ENCODE measurements at places on chromosomes 7 and 10. TPM values are rescaled to one million over a fixed set of nuclear protein-coding genes. Genes with fewer than 3 reads are reported as not detected.
A peak's percentile ranks its signal among the peaks of the same experiment; 100 is the strongest.

- peaks cover 5% of the 10 kb centered on the region for H3K4me1 ChIP-seq
- no peak for DNase-seq
- H3K36me3 ChIP-seq, result no peaks in the 10 kb centered on the region
- H3K27ac ChIP-seq, result no peak overlapping the region
Measured at GRCh38 chr7:148286150-148286549, 304.4 kb upstream of the C7orf33 start.

- DNase-seq, result no peak
- H3K27ac ChIP-seq, result no peak overlapping the region
- H3K4me1 ChIP-seq, result peaks cover 28% of the 10 kb centered on the region
- peak overlapping the region; percentile 79 for H3K4me3 ChIP-seq
Measured at GRCh38 chr7:517774-518629, 1.6 kb downstream of the PDGFA start.

GRCh38 chr7:95180-95862 lies 97.0 kb upstream of the FAM20C start:
- no peaks in the 10 kb centered on the region for H3K36me3 ChIP-seq
- no peak overlapping the region for H3K27ac ChIP-seq
- no peak overlapping the region for H3K4me3 ChIP-seq
- H3K4me1 ChIP-seq, result no peaks in the 10 kb centered on the region

DNA sequence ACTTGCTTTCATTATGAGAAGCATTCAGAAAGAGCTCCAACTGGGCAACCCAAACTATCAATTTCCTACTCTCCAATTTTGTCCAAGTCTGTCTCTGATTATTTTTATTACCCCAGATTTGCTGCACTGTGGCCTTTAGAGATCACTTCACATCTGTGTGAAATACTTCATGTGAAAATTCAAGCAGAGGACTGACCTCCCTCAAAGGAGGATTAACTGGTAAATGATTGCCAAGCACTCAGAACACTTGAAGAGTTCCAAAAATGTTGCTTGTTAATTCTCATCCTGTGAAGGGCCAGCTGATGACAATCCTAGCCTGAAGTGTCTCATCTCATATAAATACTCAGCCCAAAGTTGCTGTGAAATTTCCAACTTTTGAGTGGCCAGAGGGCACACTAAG lies 182.8 kb upstream of the DGKB start:
- no peaks in the 10 kb centered on the region for H3K27me3 ChIP-seq
- H3K4me3 ChIP-seq, result no peak overlapping the region
- no peak for DNase-seq
- H3K27ac ChIP-seq, result no peak overlapping the region

DNA sequence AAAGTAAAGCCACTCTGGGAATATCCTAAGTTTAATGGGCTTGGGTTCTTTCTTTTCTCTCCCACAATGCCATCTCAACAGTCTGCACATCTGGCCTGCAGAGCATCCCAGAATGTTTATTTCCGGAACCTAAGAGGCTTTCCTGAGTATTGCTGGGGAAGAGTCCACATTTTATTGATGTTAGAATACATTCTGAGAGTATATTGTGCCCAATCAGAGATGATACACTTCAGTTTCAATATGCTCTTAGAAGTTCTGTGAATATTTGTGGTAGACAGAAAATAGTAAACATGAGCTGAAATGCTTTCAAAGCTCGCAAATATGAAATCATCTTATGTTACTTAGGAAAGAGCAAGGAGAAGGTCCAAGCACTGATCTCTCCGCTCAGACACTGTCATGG lies 200.6 kb downstream of the TWIST1 start:
- no peak overlapping the region for H3K27ac ChIP-seq
- H3K27me3 ChIP-seq, result no peaks in the 10 kb centered on the region
- H3K36me3 ChIP-seq, result no peaks in the 10 kb centered on the region
- H3K4me1 ChIP-seq, result no peaks in the 10 kb centered on the region
- no peak for DNase-seq

GRCh38 chr7:72063330-72063729 lies 348.8 kb downstream of the CALN1 start:
- no peak for DNase-seq
- H3K36me3 ChIP-seq, result no peaks in the 10 kb centered on the region
- no peaks in the 10 kb centered on the region for H3K27me3 ChIP-seq
- no peak overlapping the region for H3K4me3 ChIP-seq

DNA sequence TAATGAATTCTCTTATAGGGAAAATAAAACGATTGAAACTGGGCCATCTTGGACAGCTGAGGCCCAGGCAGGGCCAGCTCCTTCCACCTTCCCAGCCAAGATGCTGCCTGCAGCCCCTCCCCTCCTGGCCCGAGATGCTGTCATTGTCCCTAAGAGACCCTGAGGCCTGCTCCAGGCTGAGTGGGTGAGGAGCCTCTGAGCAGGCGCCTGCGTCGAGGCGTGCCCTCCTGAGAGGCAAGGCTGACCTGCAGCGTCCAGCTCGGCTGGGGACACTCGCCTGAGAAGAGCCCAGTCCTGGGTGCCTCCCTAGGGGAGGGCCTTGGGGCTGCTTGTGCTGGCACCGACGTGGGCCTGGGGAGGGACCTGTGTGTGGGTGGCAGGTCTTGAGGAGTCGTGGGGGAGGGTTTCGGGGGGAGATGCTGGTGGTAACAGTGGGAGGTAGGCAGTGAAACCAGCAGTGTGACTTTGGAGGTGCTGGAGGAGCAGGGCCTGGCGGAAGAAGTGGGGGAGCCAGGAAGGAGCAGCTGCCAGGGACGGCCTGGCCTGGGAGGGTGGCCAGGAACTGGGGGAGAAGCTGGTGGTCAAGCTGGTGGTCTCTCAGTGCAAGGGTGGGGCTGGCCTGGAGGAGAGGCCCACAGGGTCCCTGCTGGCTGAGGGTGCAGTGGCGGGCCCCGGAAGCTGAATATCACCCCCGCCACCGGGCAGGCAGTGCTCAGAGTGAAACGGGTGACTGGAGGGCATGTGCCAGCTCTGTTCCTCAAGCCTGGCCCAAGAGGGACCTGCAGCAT lies 7.9 kb downstream of the GPR146 start:
- H3K27me3 ChIP-seq, result no peaks in the 10 kb centered on the region
- no peak for DNase-seq
- no peak overlapping the region for H3K27ac ChIP-seq
- no peaks in the 10 kb centered on the region for H3K4me1 ChIP-seq
- no peaks in the 10 kb centered on the region for H3K36me3 ChIP-seq

- DNase-seq, result no peak
- peaks cover 24% of the 10 kb centered on the region for H3K36me3 ChIP-seq
- H3K27ac ChIP-seq, result no peak overlapping the region
Measured at GRCh38 chr10:87508837-87509236, 4.1 kb downstream of the MINPP1 start.

- H3K36me3 ChIP-seq, result no peaks in the 10 kb centered on the region
- H3K4me3 ChIP-seq, result no peak overlapping the region
- no peak overlapping the region for H3K27ac ChIP-seq
- no peak for DNase-seq
- H3K4me1 ChIP-seq, result no peaks in the 10 kb centered on the region
Measured at GRCh38 chr7:77406421-77406820, 9.7 kb downstream of the GSAP start.

GRCh38 chr10:19833170-19833824 lies 17.1 kb downstream of the PLXDC2 start:
- H3K4me1 ChIP-seq, result no peaks in the 10 kb centered on the region
- H3K27me3 ChIP-seq, result no peaks in the 10 kb centered on the region
- H3K36me3 ChIP-seq, result no peaks in the 10 kb centered on the region
- H3K27ac ChIP-seq, result no peak overlapping the region

DNA sequence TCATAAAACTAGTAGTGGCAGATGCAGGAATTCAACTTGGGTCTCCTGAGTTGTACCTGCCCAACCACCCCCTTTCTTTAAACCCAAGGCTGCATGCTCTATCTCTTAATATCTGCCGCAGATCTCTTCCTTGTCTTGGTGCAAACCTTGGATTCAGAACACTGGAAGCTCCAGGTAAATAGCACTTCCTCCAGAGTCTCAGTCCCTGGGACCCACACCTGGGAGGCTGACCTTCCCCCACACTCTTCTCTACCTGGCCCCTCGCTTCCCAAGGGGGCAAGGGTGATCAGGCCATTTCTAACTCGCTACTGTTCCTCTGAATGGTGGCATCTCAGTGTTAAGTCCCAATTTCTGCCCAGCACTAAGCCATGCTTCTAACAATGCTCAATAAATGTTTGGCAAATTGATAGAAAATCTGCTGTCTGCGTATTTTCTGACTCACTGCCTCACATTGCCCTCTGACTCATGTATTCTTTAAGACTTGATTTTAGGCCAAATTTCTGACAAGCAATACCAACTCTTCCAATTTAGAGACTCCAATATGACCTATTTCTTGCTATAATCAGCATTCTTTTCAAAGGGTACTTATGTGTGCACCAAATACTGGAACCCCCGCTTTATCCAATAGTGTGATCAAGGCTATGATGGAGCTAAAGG lies 68.0 kb upstream of the PPP1R3C start:
- no peaks in the 10 kb centered on the region for H3K4me1 ChIP-seq
- no peak overlapping the region for H3K4me3 ChIP-seq
- H3K27me3 ChIP-seq, result no peaks in the 10 kb centered on the region
- no peaks in the 10 kb centered on the region for H3K36me3 ChIP-seq

GRCh38 chr10:21976739-21977138 lies 26.8 kb downstream of the DNAJC1 start:
- H3K36me3 ChIP-seq, result no peaks in the 10 kb centered on the region
- no peaks in the 10 kb centered on the region for H3K4me1 ChIP-seq

GRCh38 chr10:4266416-4267085 lies 481.5 kb upstream of the KLF6 start:
- H3K27me3 ChIP-seq, result no peaks in the 10 kb centered on the region
- H3K4me1 ChIP-seq, result peaks cover under 1% of the 10 kb centered on the region
- H3K4me3 ChIP-seq, result no peak overlapping the region

DNA sequence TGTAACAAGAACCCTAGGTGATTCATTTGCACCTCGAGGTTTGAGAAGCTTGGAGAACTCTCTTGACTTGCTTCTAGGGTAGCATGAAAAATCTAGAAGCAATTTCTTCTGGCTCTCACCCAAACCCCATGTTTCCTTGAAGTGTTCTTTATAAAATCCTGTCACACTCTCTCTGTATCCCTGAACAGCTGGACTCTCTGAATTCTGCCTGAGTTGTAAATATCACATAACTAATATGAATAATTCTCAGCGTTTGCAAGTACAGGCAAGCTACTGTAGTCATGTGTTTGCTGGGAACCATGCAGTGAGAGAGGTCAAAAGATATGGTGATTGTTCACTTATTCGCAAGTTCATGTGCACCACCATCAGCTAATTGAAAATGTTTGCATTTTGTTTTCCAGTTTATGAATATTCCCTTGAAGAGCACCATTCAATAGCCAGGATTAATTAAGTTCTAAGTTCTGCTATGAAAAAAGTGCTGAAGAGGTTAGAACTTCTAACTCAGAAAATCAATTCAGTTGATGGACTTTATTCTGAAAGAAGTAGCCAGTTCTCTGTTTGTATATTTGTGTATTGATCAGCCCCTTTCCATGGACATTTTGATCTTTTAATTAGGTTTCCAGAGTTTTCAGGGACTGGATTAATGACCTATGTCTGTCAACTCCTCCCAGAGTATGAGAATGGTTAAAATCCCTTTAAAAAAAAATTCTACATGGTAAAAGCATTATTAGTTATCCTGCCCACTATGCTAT lies 243.0 kb downstream of the PLXDC2 start:
- H3K4me3 ChIP-seq, result no peak overlapping the region
- H3K27me3 ChIP-seq, result no peaks in the 10 kb centered on the region
- no peaks in the 10 kb centered on the region for H3K4me1 ChIP-seq
- H3K27ac ChIP-seq, result no peak overlapping the region
- no peaks in the 10 kb centered on the region for H3K36me3 ChIP-seq

GRCh38 chr10:43304687-43305333 lies 37.9 kb upstream of the RASGEF1A start:
- H3K4me3 ChIP-seq, result no peak overlapping the region
- H3K27me3 ChIP-seq, result no peaks in the 10 kb centered on the region
- DNase-seq, result no peak
- H3K27ac ChIP-seq, result no peak overlapping the region

GRCh38 chr7:101617451-101618206 lies 11.5 kb downstream of the MYL10 start:
- no peak overlapping the region for H3K27ac ChIP-seq
- H3K4me3 ChIP-seq, result no peak overlapping the region
- H3K27me3 ChIP-seq, result no peaks in the 10 kb centered on the region
- H3K36me3 ChIP-seq, result no peaks in the 10 kb centered on the region
- no peaks in the 10 kb centered on the region for H3K4me1 ChIP-seq

GRCh38 chr7:299169-299568 lies 9.2 kb downstream of the FOXL3 start:
- no peaks in the 10 kb centered on the region for H3K27me3 ChIP-seq
- no peak overlapping the region for H3K27ac ChIP-seq
- H3K36me3 ChIP-seq, result no peaks in the 10 kb centered on the region

DNA sequence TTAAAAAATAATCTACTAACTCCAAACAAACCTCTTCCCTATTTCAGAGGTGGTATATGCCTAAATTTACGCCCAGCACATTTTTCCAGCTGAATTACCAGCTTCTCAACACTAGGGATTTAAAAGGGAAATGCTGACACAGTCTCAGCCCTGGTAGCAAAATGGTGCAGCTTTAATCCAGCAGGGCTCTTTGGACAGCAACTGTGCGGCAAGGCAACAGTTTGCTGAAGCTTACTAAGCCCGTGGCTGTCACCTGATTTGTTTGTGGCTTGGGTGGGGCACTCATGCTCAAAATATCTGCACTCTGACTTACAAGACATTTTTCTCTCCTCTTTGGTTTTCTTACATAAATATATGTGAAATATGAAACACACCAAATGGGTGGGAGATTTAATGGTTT lies 206.7 kb downstream of the POU6F2 start:
- H3K4me3 ChIP-seq, result no peak overlapping the region
- H3K36me3 ChIP-seq, result no peaks in the 10 kb centered on the region
- H3K27me3 ChIP-seq, result no peaks in the 10 kb centered on the region
- H3K27ac ChIP-seq, result no peak overlapping the region
- H3K4me1 ChIP-seq, result peaks cover 11% of the 10 kb centered on the region

The SYT15 gene
- total RNA-seq, result 0.60 TPM

The STEAP1 gene
- not detected for total RNA-seq

The CLEC2L gene
- total RNA-seq, result not detected

The EPHA1 gene
- not detected for total RNA-seq

The EPO gene
- total RNA-seq, result not detected

The CDH23 gene
- 2.1 TPM for total RNA-seq

The GPC2 gene
- 1.9 TPM for total RNA-seq

The ARL4A gene
- not detected for total RNA-seq

The NPFFR1 gene
- not detected for total RNA-seq

The PIP gene
- total RNA-seq, result not detected

The OPALIN gene
- not detected for total RNA-seq

The PLXNA4 gene
- total RNA-seq, result 0.48 TPM

The GLUD1 gene
- 76.0 TPM for total RNA-seq

Measured in Karpas-422 (cell line).